ENCODE measurements at places on chromosomes 1 and 21. TPM values are rescaled to one million over a fixed set of nuclear protein-coding genes. Genes with fewer than 3 reads are reported as not detected.

- DNase-seq, result no peak
Measured at GRCh38 chr1:29513357-29513756, 277.0 kb downstream of the PTPRU start.

GRCh38 chr1:33255347-33256220 is 708 bp upstream of the ZNF362 start:
- DNase-seq, result peak; percentile 64

GRCh38 chr21:35041881-35042280 is 7.2 kb downstream of the RUNX1 start:
- no peak for DNase-seq

- no peak for DNase-seq
Measured at GRCh38 chr1:172390301-172390682, 30.2 kb upstream of the C1orf105 start.

DNA sequence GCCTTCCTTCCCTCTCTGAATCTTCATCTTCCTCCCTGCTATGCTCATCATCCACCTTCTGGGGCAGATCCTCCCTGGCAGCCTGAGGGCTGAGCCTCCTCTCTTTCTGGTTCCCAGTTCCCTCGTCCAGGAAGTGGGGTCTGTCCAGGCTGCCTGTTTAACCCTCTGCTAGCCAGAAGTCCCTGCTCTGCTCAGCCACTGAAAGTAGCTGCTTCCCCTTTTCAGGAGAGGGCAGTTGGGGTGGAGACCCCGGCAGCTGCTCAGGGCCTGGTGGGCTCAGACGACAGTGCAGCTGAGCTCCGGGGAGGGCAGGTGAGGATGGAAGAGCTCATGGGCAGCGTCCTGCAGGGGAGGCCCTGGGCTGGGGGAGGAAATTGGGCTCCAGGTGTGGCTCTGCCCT is 43.1 kb upstream of the ETV3 start:
- DNase-seq, result no peak

The ATAD3C gene
- 0.56 TPM for total RNA-seq

The DENND2C gene
- total RNA-seq, result 0.87 TPM

The FCRL5 gene
- total RNA-seq, result 35.0 TPM

Measured in B cell (primary cell).